ENCODE measurements at places on chromosomes 6 and 20.

- no peak for DNase-seq
Observed at GRCh38 chr6:107656883-107657282, 167.0 kb downstream of the SOBP start.

- DNase-seq, result no peak
Observed at GRCh38 chr20:19210391-19211155, 1.9 kb upstream of the SLC24A3 start.

- DNase-seq, result no peak
Observed at GRCh38 chr20:63734946-63735858, 1.3 kb upstream of the LIME1 start.

- DNase-seq, result no peak
Observed at GRCh38 chr6:131819572-131820124, 11.8 kb downstream of the ENPP1 start.

DNA sequence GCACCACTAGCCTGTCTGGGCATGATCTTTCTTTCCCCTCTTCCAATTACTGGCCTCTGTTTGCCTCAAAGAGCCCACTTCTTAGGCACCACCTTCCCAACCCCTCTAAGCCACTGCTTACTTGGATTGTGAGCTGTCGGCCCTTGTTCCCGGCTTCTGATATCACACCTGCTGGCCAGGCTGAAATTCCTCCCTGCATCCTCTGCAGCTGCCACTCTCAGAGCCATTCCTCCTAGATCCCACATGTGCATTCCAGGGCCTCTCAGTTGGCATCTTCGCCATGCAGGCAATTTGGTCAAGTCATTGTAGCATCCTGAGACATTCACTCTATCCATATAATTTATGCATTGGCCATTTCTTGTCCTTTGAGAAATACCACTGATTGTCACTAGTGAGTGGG is 135.9 kb downstream of the OLIG3 start:
- DNase-seq, result no peak

DNA sequence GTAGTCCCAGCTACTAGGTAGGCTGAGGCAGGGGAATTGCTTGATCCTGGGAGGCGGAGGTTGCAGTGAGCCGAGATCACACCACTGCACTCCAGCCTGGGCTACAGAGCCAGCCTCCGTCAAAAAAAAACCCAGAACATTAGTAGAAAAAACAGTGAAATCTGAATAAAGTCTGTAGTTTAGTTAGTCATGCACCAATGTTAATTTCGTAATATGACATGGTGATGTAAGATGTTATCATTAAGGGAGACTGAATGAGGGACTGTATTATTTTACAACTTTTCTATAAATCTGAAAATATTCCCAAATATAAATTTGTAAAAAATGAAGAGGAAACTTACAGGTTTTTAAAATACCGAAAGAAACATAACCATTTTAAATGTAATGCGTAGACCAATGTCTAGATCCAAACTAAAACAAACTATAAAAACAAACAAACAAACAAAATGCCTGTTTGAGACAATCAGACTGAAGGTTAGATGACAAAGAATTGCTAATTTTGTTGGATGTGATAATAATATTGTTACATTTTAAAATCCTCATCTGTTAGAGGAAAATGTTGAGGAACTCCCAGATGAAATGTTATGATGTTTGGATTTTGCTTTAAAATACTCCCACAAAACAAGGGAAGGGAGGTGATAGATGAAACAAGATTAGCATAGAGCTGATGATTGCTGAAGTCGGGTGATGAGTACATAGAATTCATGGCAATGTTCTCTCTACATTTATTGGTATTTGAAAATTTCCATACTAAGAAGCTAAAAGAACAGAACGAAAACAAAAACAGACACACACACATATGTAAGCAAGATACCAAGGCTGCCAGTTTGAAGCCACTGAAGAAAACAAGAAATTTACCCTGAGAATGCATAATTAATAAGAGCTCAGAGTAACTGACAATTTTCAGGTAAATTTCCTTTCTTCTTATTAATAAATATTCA is 1.8 kb downstream of the GSTA4 start:
- DNase-seq, result no peak

DNA sequence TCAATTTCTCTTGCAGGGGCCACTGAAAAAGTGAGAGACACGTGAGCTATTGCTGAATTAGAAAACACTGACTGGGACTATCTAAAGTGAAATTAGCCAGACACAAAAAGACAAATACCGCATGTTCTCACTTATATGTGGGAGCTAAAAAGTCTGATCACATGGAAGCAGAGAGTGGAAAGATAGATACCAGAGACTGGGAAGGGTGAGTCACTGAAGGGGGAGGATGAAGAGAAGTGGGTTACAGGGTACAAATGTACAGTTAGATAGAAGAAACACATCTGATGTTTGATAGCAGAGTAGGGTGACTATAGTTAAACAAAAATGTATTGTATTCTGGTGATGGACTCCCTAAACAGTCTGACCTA is 13.4 kb downstream of the CST3 start:
- DNase-seq, result no peak

- no peak for DNase-seq
Observed at GRCh38 chr6:154993710-154994109, 1.4 kb upstream of the TIAM2 start.

DNA sequence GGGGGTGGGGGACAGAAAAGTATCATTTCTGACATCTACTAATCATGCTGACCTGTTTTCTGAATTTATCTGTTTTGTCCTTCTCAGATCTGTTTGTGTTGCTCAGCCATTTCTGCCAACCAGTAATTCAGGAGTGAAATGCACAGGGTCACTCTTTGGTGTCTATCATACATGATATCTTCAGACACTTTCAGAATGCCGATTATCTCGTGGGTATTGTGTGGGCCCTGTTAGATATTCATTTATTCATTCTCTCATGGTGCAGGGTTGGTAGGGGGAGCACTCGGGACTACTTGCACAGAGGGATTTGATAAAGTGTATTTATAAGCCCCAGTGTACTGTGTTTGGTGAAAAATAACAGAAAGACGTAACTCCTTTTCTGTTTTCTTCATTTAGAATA is 101.2 kb upstream of the CITED2 start:
- DNase-seq, result no peak

- DNase-seq, result no peak
Observed at GRCh38 chr20:36827541-36828279, 48.2 kb upstream of the TLDC2 start.

GRCh38 chr6:499617-500016 is 108.1 kb downstream of the IRF4 start:
- no peak for DNase-seq

GRCh38 chr6:79756496-79756895 is 125.4 kb downstream of the SH3BGRL2 start:
- DNase-seq, result no peak

- no peak for DNase-seq
Observed at GRCh38 chr6:150887978-150888563, 22.6 kb downstream of the MTHFD1L start.

DNA sequence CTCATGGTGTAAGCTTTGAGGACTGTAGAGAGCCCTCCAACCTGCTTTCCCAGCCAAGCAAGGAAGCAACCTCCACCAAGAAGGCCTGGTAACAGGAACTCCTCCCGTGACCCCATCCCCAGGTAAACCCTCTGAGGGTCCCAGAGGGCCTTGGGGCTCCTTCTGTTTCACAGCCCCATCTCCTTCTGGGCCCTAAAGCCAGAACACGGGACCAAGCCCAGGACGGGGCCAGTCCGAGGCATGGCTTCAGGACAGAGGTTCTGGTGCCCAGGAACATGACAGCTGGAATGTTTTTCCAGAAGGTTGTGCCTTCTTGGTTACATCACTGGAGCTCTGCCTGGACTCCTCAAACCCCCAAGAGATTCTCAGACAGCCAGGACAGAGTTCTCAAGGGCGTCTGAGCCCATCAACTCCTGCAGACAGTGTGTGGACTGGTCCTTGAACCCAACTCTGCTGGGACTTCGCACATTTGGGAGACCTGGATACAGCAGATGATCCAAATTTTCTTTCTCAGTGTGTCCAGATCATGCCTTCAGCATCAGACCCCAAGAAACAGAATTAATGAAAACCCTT is 43.1 kb downstream of the RRBP1 start:
- DNase-seq, result no peak

DNA sequence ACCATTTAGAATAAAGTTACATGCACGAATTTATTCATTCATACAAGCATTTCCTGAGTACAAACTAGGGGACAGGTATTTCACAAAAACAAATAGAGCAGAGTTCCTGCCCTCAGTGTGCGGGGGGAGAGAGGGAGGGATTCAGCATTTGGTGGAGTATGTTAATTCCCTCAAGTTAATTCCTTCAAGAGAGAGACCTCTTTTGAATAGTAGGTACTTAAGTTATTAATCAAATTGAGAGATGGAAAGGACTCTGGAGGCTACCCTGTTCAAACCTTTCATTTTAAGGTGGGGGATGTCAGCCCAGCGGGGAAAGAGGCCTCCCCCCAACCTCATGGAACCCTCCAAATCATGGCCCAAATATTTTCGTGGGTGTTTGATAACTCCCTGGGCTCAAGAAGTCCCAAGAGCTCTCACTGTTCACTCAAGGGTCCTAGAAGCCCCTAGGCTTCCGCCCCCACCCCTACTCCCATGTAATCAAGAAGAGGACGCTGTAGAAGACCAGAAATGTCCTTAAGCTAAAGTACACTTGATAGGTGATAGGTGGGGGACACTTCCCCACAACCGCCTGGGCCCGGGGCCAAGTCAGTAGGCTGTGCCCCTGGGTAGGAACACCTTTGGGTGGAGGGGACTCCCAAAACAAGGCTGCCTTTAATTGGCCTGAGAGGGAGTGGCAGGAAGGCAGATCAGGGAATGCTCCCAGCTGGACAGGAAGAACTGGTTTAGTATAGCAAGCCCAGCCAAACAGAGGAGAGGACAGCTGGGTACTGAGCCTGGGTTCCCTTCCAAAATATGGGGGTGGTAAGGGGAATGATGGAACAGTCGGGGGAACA is 2.9 kb downstream of the SDC4 start:
- DNase-seq, result peak; percentile 11

DNA sequence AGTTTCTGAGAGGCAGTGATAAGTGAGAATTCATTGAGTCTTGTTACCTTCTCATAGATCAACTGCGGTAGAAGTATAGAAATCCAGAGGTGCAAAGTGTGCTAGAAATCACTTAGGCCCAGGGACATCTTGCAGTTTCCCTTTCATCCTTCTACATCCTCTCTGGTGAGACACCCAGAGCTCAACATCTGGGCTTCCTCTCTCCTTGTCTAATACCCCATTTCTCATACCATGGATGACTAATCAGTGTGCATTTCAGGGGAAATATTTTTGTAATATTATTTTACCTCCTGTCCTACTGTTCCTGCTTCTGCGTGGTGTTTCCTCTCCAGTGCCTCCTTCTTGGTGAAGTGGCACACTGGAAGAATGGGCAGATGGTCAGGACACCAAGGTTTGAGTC is 322.4 kb downstream of the TFAP2B start:
- DNase-seq, result no peak

DNA sequence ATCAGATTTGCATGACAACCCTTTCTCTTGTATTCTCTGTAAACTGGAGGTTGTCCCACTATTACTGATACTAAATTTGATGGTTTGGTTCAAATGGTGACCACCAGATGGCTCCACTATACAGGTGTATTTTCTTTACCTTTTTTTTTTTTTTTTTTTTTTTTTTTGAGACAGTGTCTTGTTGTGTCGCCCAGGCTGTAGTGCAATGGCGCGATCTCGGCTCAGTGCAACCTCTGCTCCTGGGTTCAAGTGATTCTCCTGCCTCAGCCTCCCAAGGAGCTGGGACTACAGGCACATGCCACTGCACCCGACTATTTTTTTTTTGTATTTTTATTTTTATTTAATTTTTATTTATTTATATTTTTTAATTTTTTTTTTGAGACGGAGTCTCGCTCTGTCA is 6.6 kb upstream of the WTAP start:
- no peak for DNase-seq

- peak; percentile 42 for DNase-seq
Observed at GRCh38 chr20:62938105-62938888, at the start of gene GID8. GID8 (plus strand) TSS chr20:62938147; CDS start chr20:62941503, 3,356 bp downstream.

DNA sequence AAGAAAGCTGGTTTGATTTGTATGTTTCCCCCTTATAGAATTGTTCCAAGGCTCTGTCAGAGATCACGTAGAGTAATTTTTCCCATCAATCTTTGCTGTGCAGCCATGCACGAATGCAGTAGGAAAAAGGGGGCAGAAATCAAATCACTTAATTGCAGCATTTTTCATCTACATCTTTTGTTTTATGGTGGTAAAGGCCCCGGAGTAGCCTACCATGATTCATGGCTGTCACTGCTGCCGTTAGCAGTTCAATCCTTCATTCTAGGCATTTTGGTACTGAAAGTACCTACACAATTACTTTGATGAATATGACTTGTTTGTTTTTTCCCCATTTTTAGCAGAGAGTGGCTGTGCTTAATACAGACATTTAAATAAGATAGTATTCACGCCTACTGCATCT is 631.9 kb upstream of the MMS22L start:
- no peak for DNase-seq

DNA sequence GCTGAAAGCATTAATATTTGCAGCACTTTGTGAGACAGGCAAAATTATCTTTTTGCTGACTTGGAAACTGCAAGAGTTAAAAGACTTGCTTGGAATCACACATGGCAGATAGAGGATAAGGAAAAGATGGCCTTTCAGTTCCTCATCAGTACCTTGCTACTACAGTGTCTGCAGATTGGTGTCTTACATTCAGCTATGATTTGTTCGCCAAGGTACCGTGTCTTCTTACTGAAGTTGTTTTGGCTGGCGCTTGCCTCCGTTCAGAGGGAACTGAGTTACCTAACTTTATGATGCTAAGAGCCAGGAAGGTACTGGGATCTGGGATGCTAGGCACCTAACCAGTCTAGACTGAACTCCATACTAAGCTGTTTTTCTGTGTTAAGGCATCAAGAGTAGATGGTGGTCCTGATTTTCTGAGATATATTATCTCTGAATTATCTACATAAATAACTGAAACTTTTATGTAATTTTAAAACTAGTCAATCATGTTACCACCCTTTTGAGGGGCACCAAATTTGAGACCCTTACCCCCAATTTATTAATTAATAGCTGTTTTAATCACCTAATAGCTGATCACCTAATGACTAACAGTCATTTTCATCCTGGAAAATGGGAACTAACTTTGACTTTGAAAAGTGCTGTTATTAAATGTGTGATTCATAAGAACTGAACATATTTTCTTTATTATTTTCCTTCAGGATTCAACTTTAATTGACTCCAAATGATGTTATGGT is 2.5 kb downstream of the WTAP start:
- no peak for DNase-seq

DNA sequence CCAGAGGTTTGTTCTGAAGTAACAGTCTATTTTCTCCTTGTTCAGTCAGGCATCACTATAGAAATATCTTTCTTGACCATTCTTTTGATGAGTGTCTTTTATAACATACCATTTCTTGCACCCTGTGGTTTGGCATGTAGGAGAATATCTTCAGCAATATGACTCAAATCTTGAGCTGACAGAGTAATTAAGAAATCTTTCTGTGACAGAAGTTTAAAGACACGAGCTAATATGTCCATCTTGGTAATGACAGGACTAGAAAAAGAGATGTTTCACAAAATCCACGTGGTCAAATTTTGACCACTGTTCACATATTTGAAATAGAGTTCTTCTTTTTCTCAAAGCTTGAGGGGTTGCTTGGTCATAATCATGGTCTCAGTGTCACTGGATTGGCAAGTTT is 149.9 kb downstream of the MYB start:
- DNase-seq, result no peak

GRCh38 chr20:62511300-62511914 is 35.6 kb upstream of the GATA5 start:
- no peak for DNase-seq

Data from SW 1271 (cell line).